Sigmoid colon (tissue), 7 donors: ENCODE measurements at places on chromosomes 1 and 21. TPM values are rescaled to one million over a fixed set of nuclear protein-coding genes. Genes with fewer than 3 reads are reported as not detected.

GRCh38 chr1:76494807-76495206 is 372.5 kb upstream of the ST6GALNAC5 start:
- no peak overlapping the region for H3K27ac ChIP-seq
- no peaks in the 10 kb centered on the region for H3K4me1 ChIP-seq
- H3K4me3 ChIP-seq, result no peak overlapping the region
- H3K27me3 ChIP-seq, result no peaks in the 10 kb centered on the region
- H3K36me3 ChIP-seq, result no peaks in the 10 kb centered on the region

DNA sequence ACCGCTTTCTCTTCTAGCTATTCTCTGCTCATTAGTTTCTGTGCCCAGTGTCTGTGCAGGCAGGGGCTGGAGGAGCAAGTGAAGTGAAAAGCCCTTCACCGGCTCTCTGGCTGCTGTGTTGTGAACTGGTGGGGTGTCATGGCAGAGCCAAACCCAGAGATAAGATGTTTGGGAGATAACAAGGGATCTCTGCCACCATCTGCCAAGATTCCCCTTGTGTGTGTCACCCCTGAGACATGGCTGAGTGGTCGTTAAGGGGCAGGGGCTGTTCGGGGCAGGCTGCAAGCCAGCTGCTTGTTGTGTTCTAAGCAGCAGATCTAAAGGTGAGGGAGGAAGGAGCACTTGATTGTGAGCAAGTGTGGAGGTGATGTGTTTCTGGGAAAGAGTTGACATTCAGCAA is 24.5 kb downstream of the CNIH3 start:
- H3K4me1 ChIP-seq, result no peaks in the 10 kb centered on the region
- H3K4me3 ChIP-seq, result no peak overlapping the region
- H3K36me3 ChIP-seq, result no peaks in the 10 kb centered on the region

DNA sequence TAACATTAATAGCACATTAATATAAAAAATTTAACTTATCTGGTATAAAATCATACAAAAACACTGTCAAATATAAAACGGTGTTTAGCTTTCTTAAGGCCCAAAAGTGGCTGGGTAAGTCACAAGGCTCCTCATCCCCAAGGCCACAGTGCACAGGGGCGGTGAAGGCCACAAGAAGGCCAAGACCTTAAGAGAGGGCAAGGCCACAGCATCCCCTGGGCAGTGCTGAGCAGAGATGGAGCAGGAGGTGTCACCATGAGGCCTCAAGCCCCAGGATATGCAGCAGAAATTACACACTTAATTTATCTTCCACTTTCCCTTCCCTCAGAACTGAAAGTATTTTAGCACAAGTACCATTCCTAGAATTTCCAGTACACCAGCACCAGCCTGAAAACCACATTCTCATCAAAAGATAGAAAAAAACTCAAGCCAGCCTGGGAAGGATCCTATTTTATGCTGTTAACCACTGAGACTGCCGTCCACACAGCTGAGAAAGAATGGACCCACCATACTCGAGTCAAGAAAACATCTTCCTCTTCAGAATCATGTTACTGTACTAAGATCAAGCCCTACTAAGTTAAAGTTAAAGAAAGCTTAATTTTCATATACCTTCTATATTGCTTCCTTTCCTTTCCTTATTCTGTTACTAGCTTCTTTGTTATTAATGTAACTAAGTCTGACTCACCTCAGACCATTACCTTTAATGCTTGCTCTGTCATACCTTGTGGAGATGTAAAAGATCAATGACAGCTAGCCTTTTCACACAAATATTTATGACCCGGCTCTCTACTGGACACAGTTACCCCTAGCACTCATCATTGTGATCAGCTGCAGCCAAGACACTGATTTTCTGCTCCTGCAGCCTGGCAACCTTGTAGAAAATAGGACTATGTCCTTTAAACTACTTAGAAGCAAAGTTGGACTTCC is 26.4 kb upstream of the FMO1 start:
- no peak for DNase-seq
- H3K27ac ChIP-seq, result no peak overlapping the region
- H3K4me3 ChIP-seq, result no peak overlapping the region

GRCh38 chr1:46180082-46180616 is 3.9 kb upstream of the P3R3URF start:
- no peak overlapping the region for H3K27ac ChIP-seq
- peaks cover 16% of the 10 kb centered on the region for H3K4me1 ChIP-seq
- H3K36me3 ChIP-seq, result no peaks in the 10 kb centered on the region
- no peak for DNase-seq
- no peaks in the 10 kb centered on the region for H3K27me3 ChIP-seq

DNA sequence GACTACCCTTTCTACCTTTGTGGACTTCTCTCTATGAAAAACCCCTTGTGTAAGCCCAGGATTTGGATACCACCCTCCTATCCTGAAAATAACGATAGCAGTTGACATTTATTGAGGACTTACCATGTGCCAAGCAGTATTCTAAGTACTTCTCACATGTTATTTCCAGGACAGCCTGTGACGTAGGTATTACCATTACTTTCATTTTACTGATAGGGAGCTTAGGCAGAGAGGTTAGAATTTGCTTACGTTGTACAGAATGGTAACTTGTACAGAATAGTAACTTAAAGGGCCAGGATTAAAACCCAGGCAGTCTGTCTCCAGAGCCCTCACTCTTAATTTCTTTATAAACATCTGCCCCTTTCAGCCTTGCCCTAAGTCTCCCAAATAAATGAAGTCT is 138.3 kb downstream of the NTMT2 start:
- H3K27ac ChIP-seq, result no peak overlapping the region
- DNase-seq, result no peak
- no peaks in the 10 kb centered on the region for H3K36me3 ChIP-seq
- H3K27me3 ChIP-seq, result no peaks in the 10 kb centered on the region
- no peaks in the 10 kb centered on the region for H3K4me1 ChIP-seq
- H3K4me3 ChIP-seq, result no peak overlapping the region

GRCh38 chr1:172470149-172470548 is 26.3 kb upstream of the PIGC start:
- H3K27me3 ChIP-seq, result no peaks in the 10 kb centered on the region
- H3K4me3 ChIP-seq, result no peak overlapping the region
- H3K36me3 ChIP-seq, result no peaks in the 10 kb centered on the region
- DNase-seq, result no peak
- H3K27ac ChIP-seq, result no peak overlapping the region
- no peaks in the 10 kb centered on the region for H3K4me1 ChIP-seq

GRCh38 chr1:158105352-158106095 is 75.2 kb upstream of the CD1D start:
- H3K36me3 ChIP-seq, result no peaks in the 10 kb centered on the region
- no peaks in the 10 kb centered on the region for H3K27me3 ChIP-seq
- peak; percentile 21 for DNase-seq

DNA sequence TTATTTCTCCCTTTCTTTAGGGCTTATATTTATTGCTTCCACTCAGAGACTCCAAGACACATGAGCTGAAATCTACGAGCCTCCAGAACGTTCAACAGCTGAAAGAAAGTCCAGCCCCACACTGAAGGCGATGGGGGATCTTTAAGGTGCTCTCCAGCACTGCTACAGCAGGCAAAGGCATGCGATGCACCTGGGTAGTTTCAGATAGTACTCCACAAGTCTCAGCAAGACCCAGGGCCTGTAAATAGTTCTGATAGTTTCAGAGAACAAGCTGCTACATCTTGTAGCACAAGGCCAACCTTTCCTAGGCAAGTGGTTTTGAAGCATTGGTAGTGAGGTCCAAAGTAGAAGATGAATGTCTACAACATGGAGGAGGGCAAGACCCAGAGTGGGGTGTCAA is 2.2 kb upstream of the HSD3B1 start:
- H3K36me3 ChIP-seq, result no peaks in the 10 kb centered on the region
- DNase-seq, result no peak
- no peaks in the 10 kb centered on the region for H3K4me1 ChIP-seq
- H3K4me3 ChIP-seq, result no peak overlapping the region
- H3K27ac ChIP-seq, result no peak overlapping the region

DNA sequence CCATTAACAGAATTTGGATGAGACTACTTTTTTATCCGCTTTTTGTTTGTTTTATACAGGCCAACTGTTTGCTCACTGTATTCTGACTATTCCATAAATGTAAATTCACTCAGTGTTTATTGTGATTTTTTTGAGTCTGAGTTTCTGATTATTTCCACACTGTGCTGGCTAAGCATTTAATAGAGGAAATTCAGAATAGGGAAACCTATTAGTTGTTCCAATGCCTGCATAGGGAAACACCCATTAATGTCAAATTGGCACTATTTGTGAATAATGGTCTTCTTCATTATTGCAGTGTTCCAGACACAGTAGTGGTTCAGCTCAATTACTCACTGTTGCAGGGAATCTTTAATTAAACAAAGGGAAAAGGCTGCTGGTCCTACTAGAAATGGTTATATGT is 174.7 kb upstream of the SGIP1 start:
- H3K36me3 ChIP-seq, result peaks cover 5% of the 10 kb centered on the region
- no peaks in the 10 kb centered on the region for H3K4me1 ChIP-seq
- H3K27ac ChIP-seq, result no peak overlapping the region
- no peaks in the 10 kb centered on the region for H3K27me3 ChIP-seq
- DNase-seq, result no peak

DNA sequence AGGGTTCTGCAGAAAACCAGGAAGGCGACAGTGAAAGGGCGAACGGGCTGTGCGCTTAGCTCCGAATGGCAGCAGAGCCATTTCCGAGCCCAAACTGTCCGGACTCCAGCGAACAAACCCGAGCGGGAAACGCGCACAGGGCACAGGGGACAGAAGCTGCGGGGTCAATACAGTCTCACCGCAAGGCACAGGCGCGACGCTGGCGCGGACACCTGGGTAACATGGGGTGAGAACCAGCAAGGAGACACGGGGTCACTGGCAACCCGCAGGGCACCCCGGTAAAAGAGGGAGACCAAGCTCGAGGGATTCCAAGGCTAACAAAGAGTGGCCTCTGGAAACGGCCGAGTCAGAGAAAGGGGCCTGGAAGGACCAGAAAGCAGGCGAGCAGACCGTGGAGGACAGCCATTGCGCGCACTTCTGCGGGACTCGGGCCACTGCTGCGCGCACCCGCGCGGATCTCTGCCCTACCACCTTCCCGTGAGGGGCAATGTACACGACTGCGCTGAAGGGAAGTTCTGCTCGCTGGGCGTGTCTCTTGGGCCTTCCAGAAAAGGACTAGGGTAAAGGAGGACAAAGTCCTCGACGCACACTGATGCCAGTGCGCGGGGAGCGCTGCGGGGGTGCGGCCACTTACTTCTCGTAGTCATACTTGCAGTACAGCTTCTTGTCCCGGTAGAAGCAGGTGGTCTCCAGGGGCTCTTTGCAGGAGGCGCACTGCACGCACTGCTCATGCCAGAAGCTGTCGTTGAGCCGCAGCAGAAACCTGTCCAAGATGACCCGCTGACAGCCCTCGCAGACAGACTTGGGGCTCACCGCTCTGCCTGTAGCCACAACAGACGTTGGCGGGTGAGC is 3.8 kb downstream of the LMX1A start:
- H3K36me3 ChIP-seq, result no peaks in the 10 kb centered on the region
- no peak for DNase-seq
- peaks cover 52% of the 10 kb centered on the region for H3K4me1 ChIP-seq
- H3K27me3 ChIP-seq, result peaks cover 66% of the 10 kb centered on the region
- no peak overlapping the region for H3K27ac ChIP-seq
- H3K4me3 ChIP-seq, result no peak overlapping the region

- no peaks in the 10 kb centered on the region for H3K36me3 ChIP-seq
- H3K27ac ChIP-seq, result no peak overlapping the region
- no peak for DNase-seq
- H3K4me1 ChIP-seq, result no peaks in the 10 kb centered on the region
Observed at GRCh38 chr1:37167479-37167878, 133.2 kb upstream of the GRIK3 start.

- peaks cover 28% of the 10 kb centered on the region for H3K4me1 ChIP-seq
- no peaks in the 10 kb centered on the region for H3K27me3 ChIP-seq
- H3K36me3 ChIP-seq, result no peaks in the 10 kb centered on the region
- peak; percentile 36 for DNase-seq
- no peak overlapping the region for H3K27ac ChIP-seq
Observed at GRCh38 chr1:20074725-20075171, 4.8 kb downstream of the PLA2G5 start.

DNA sequence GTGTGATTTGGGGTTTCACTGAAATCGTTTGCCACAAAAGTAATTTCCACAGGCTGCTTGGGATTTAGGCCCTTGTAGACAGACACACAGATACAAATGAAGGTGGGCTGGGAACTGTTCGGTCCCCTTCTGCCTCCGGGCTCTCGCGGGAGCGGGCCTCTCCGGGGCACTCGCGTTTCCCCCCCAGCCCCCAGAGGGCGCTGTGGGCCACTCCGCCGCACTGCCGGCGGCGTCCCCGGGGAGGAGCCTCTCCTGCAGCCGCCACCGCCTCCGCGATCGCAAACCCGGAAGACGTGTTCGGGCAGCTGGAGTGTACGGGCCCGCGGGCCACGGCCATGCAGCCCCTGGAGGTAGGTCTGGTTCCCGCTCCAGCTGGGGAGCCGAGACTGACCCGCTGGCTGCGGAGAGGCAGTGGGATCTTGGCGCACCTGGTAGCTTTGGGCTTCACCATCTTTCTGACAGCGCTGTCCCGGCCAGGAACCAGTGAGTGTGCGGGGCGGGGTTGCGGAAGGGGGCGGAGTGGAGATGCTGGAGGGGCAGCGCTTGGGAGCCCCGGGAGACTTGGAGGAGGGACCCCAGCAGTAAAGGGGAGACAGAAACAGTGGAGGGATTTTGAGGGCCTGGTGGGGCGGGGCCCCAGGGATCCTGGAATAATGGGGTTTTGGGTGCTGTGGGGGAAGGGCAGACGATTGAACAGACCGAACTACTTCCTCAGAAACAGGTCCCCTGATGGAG is at the start of gene CYB561D1:
Gene CYB561D1, plus strand, starts transcription at position 290 of the 735 bp plus-strand sequence. Its CDS starts 46 bp downstream, at position 336.
- no peaks in the 10 kb centered on the region for H3K27me3 ChIP-seq
- H3K27ac ChIP-seq, result peak within 1 kb of the TSS; percentile 88
- H3K4me3 ChIP-seq, result peak within 1 kb of the TSS; percentile 79
- peak; percentile 92 for DNase-seq
- H3K4me1 ChIP-seq, result peaks cover 44% of the 10 kb centered on the region
- no peaks in the 10 kb centered on the region for H3K36me3 ChIP-seq

GRCh38 chr1:11377001-11377583 is 101.9 kb upstream of the DISP3 start:
- H3K4me3 ChIP-seq, result no peak overlapping the region
- H3K27ac ChIP-seq, result no peak overlapping the region
- no peaks in the 10 kb centered on the region for H3K36me3 ChIP-seq
- H3K27me3 ChIP-seq, result no peaks in the 10 kb centered on the region
- no peaks in the 10 kb centered on the region for H3K4me1 ChIP-seq

ABCA4 gene
- polyA plus RNA-seq, result 0.16 TPM

GJB4 gene
- polyA plus RNA-seq, result not detected

DOP1B gene
- 12.5 TPM for polyA plus RNA-seq

RIMS3 gene
- polyA plus RNA-seq, result 6.7 TPM

LRRIQ3 gene
- polyA plus RNA-seq, result 0.23 TPM

COL6A2 gene
- 37.8 TPM for polyA plus RNA-seq

HSD11B1 gene
- polyA plus RNA-seq, result 2.2 TPM

PDPN gene
- 2.1 TPM for polyA plus RNA-seq

ADGRL4 gene
- 0.92 TPM for polyA plus RNA-seq

TMPRSS15 gene
- not detected for polyA plus RNA-seq
